HS-5 (cell line): ENCODE measurements at places on chromosomes 12 and 14.

DNA sequence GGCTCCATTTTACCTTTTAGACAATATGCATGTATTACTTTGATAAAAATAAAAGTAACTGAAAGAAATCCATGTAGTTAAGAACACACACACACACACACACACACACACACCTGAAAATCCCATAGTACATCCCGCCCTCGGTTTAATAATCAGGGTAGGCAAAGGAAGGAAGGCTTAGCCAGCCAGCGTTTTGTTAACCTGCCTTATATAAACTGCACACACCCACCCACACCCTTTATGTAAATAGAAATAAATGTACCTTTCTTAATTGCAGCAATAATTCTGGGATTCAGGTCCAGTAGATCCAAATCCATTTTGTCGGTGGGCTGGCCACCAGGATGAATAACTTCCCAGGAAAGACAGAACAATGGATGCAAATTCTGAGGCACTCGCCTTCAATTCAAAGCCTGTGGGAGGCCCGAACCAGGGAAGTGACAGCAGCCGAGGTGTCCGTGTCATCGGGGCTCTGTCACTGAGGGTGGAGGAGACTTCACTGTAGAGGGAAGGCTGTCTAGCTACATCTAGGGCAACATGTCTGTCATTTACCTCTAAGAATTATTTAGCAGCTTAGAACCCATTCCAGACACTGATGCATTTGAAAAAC, 4.4 kb downstream of the XRCC3 start:
- no peak for DNase-seq

DNA sequence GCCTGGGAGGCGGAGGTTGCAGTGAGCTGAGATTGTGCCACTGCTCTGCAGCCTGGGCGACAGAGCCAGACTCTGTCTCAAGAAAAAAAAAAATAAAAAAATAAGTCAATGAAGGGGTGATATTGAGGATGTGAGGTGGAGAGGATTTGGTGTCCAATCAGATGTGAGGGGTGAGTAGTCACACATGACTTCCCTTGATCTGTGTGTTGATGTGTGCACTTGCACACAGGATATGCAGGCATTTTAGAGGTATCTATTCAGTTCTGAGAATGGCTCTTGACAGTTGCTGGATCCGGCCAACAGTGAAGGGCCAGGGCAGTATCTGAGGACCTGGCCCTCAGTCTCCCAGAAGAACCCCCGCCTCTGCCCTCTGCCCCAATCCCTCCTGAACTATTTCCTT, 7.8 kb upstream of the SP7 start:
- DNase-seq = no peak

- no peak for DNase-seq
Measured at GRCh38 chr12:15411842-15412241, 89.5 kb downstream of the PTPRO start.

- no peak for DNase-seq
Measured at GRCh38 chr12:99131751-99132199, 486.7 kb downstream of the APAF1 start.

DNA sequence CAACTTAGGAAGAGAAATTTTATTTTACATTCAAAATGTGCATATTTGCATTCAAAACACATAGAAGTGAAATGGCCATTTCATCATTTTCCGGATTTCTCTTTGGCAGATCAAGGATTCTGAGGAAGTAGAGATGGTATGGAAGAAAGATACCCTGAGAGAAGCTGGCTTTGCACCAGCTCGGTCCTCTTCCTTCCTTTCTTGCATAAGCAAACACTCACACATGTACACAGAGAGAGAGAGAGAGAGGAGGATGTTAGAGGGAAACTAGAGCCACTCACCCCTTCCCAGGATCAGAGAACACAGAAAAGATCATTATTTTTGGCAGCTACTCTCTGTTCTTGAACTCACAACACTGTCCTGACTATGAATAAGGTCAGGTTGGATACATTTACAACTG, 15.6 kb upstream of the PLEKHD1 start:
- no peak for DNase-seq

- no peak for DNase-seq
Measured at GRCh38 chr12:103382736-103383346, 112.9 kb downstream of the C12orf42 start.

DNA sequence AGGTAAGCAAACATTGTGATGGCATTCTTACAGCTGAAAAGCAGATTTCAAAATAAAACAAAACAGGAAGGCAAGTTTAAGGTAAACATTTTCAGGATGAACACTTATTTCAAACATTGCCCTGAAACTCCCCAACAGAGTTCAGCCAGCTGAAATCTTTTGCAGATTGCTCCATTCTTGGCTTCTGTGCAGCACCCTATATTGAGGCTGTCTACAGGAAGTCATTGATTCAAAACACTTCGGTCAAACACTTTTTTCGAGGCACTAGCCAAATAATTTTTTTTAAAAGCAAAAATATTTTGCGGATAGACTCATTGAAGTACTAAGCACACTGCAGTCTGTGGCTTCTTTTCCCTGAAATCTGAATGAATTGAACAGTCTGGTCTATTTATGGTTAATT, 318.1 kb upstream of the PDE3A start:
- no peak for DNase-seq

- no peak for DNase-seq
Measured at GRCh38 chr12:132841151-132841550, 12.5 kb upstream of the GOLGA3 start.

DNA sequence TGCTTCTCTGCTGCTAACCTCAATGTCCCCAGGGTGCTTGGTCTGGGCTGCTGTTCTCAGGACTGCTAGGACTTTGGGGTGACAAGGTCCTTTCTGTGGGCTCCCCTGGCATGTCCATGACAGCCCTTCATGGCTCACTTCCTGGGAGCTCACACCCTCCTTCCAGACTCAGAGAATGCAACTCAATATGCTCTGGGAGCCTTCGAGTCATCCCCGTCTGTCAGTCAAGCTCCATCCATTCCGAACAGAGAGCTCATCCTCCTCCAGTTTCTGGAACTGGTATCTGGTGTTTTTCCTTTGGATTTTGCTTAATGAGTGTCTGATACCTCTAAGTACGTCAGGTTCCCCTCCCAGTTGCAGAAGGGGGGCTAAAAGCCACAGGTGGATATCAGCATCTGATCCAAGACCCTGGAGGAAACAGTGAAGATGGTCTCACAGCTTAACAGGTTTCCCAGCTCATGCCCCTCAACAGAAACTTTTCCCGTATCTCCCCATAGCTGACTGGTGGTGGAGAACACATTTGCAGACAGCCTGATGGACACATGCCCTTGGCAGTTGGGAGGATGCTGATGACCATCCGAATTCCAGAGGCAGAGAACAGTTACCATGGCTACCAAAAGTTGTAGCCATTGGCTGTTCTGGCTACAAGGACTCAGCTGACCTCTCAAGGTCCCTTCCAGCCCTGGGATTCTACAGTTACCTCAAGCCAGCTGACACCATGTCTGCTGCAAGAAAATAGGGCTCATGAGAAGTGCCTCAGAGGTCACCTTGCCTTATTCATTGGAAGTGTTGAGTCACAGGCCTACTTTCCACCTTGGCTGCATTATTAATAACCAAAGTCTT, 9.5 kb upstream of the RAB35 start:
- DNase-seq = no peak

DNA sequence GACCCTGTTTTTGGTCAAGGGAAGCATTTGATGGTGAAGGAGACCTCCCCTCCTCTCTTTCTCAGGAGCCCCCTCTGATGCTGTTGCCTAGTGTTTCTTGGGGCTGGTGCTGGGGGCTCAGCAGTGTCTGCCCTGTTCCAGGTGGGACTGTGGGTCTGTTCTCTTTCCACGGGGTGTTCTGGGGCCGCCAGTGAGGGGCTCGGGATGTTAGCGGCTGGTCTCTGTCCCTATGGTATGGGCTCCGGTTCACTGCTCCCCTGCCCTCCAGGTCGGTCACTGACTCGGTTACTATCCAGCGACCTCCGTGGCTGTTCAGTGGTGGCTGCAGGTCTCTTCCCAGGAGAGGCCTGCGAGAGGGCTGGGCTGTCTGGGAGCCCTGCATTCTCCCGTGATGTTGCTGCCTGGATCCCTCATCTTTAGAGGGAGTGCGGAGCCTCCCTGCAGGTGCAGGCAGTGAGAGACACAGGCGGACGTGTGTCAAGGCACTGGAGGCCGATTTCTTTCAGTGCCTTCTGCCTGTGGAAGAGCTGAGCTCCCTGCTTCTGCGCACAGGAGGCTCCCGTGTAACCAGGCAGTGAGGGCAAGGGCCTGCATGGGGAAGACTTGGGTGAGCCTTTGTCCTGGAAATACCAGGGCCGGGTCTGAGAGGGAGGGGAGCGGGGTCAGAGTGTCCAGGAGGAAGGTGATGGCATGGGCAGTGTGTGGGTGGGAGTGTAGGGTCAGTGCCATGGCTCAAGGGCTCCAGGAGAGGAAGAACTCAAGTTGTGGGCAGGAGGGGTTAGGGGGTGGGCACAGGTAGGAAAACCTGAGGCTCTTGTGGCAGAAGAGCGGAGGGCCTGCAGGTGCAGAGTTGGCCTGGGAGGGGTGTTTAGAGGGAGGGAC, 362.6 kb downstream of the TMEM121 start:
- DNase-seq = no peak

DNA sequence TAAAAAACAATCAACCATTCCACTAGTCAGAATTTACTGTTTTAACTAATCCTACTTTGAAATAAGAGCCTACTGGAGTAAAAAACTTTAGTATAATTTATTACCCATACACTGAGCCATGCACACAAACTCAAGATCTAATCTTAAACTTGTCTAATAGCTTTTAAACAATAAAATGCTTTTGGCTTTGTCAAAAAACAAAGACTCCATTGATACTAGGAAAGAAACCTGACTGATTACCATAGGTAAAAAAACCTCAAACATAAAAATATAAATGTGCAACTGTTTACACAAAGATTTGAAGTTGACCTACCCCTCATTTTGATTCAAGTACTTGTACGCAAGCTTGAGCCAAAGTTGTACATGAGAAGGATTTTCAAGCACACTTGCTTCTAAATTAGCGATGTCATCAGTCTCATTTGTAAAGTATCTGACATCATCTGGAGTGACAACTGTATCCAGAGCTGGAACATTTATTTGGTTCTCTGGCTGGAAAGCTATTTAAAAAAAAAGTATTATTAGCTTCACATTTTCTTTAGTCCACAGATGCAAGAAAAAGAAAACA, 36.1 kb downstream of the ZFC3H1 start:
- no peak for DNase-seq

GRCh38 chr12:95623554-95624170, 72.4 kb upstream of the USP44 start:
- DNase-seq = peak; percentile 70

DNA sequence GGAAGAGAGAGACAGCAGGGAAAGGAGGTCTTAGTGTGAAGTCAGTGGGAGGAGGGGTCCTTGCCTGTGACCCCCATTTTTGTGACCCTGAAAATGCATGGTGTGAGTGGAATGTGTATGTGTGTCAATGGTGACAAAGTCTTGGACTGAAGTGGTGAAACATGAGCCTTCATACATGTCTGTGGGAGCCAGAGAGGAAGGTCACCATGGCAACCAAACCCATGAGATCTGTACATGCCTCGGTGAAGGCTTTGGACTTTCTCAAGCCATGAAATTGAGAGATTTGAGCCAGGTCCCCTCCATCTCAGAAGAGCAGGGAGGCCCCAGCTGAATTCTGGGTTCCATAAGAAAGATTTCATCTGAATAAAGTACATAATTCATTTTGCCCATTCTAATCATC, 108.7 kb downstream of the TTC8 start:
- no peak for DNase-seq

GRCh38 chr12:121023799-121024198, 7.5 kb upstream of the C12orf43 start:
- no peak for DNase-seq

DNA sequence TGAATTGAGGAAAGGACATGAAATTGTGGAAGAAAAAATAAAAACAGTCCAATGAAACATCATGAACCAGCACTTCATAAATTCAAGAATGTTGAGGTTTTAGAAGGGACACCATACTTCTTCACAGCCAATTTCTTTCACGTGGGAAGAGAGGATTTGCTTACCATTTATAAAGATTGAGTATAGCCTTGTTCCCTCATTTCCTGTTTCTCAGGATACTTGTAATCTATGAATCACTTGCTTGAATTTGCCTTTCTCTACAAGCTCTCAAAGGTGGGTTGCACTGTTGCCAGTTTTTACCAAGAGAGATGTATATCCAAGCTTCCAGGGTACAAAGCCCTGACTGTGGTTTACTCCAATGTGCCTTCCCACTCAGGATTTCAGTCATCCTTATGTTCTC, 116.1 kb downstream of the DUSP6 start:
- DNase-seq = no peak

- DNase-seq = no peak
Measured at GRCh38 chr12:18919871-18920511, 182.1 kb downstream of the CAPZA3 start.

DNA sequence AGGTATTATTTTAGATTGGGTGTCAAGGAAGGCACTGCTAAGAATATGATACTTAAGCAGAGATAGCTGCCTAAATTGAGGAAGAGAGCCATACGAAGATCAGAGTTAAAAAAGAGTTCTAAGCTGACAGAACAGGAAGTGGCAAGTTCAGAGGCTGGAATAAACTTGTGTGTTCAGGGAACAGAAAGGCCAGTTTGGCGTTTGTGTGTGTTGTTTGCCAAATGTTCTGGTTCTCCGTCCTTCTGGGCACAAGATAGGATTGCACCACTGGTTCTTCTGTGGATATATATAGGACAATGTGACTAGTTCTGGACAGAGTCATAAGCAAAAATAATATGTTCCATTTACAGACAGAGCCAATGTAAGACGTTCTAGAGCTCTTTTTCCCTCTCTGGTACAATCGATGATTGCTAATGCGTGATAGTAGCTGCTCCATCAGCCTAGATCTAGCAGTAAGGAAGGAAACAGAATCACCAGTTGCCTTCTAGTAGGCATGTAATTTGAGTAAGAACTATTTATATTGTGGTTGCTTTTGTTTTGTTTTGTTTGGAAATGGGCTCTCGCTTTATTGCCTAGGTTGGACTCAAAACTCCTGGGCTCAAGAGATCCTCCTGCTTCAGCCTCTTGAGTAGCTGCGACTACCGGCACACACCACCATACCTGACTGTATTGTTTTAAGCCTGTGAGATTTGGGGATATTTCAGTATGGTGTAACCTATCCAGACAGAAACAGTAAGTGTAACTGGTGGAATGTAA, 7.4 kb downstream of the BBS10 start:
- DNase-seq = no peak

GRCh38 chr12:102425109-102426039, 55.0 kb downstream of the IGF1 start:
- no peak for DNase-seq

GRCh38 chr14:105390849-105391500, 7.4 kb upstream of the TEX22 start:
- DNase-seq = no peak

GRCh38 chr12:64631197-64631596, 20.9 kb downstream of the RASSF3 start:
- DNase-seq = no peak

DNA sequence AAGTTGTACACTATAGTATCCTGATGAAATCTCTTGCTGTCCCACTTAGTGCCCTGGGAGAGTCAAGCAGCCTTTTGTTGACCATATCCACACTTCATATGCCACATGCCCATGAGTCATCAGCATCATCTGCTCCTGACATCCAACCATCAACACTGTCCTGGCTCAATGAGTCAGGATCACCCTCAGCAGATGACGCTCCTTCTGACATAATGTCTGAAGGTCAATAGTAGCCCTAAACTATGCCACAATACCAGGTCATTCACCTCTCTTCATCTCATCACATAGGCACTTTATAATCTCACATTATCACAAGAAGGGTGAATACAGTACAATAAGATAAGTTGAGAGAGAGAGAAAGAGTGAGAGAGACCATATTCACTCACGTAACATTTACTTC, 369.0 kb upstream of the FAR2 start:
- DNase-seq = peak; percentile 77

GRCh38 chr12:96988919-96989318, 81.9 kb downstream of the NEDD1 start:
- no peak for DNase-seq

- DNase-seq = no peak
Measured at GRCh38 chr12:53076461-53076860, 2.7 kb downstream of the SPRYD3 start.
